ENCODE measurements at places on chromosomes 4 and X.

GRCh38 chr4:168811786-168812651 lies 198.0 kb downstream of the CBR4 start:
- no peak for DNase-seq

GRCh38 chr4:165872461-165873297 lies at the start of gene TLL1:
Gene TLL1, plus strand, starts transcription at chr4:165873237. Its CDS starts 668 bp downstream, at chr4:165873905.
- no peak for DNase-seq

- DNase-seq = no peak
These were observed 30.8 kb downstream of the ASB5 start for GRCh38 chr4:176238157-176238610.

- DNase-seq = no peak
These were observed 1.1 kb downstream of the IRAK1 start for GRCh38 chrX:154018518-154019060.

- no peak for DNase-seq
These were observed 200.6 kb upstream of the RBPJ start for GRCh38 chr4:26120098-26120825.

DNA sequence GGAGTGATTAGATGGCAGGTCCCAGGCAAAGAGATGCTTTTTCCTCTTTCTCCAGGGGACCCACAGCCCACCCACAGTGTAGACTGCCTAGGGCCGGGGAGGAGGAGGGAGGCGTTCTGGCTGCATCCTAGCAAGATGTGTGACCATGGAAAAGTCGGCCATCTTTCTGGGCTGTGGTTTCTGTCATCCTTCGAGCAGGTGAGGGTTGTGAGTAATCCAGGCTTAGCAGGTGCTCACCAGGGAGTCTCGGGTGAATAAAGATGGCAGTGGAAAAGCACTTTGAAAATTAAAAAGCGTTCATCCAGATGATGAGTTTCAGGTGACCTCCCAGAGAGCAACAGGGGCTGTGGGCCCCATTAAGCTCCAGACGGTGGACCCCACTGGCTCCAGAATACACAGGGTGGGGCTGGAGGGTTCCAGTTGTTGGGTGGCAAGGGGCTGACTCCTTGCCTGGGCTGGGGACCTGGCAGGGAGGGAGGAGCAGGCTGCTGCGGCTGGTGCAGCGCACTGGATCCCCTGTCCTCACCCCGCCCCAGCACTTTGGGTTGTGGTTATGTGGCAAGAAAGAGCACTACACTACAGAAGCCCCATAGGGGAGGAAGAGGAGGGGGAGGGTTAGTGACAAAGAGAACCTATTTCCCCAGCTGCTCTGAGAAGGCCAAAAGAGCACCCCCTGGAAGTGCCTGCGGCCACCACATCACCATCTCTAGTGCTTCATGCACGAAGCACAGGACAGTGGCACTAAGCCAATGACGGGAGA lies 23.7 kb downstream of the ELF4 start:
- peak; percentile 75 for DNase-seq

GRCh38 chr4:18869166-18869565 lies 847.6 kb upstream of the LCORL start:
- no peak for DNase-seq

Measured in CD4-positive, alpha-beta T cell treated with Interleukin-4 for 1 hour (primary cell).